ENCODE measurements at places on chromosomes 12 and 14. TPM values are rescaled to one million over a fixed set of nuclear protein-coding genes. Genes with fewer than 3 reads are reported as not detected.

RPGRIP1 gene
- not detected for total RNA-seq

MORN3 gene
- total RNA-seq, result 0.97 TPM

GPR84 gene
- total RNA-seq, result not detected

CIPC gene
- 14.3 TPM for total RNA-seq

POTEG gene
- total RNA-seq, result not detected

RPAP3 gene
- total RNA-seq, result 14.0 TPM

RFLNA gene
- total RNA-seq, result 14.6 TPM

KRT79 gene
- total RNA-seq, result not detected

PRIMA1 gene
- not detected for total RNA-seq

E2F7 gene
- total RNA-seq, result 6.8 TPM

EIF2S3B gene
- 1.5 TPM for total RNA-seq

NEUROD4 gene
- not detected for total RNA-seq

TAS2R7 gene
- total RNA-seq, result not detected

OR6C4 gene
- total RNA-seq, result not detected

KRT85 gene
- not detected for total RNA-seq

HOXC6 gene
- not detected for total RNA-seq

FAIM2 gene
- total RNA-seq, result under 0.01 TPM

PYGL gene
- 78.1 TPM for total RNA-seq

A2M gene
- 3.5 TPM for total RNA-seq

GCH1 gene
- 3.2 TPM for total RNA-seq

PTGER2 gene
- under 0.01 TPM for total RNA-seq

SLC17A8 gene
- total RNA-seq, result not detected

CD4 gene
- not detected for total RNA-seq

SLC25A47 gene
- not detected for total RNA-seq

RNFT2 gene
- 1.3 TPM for total RNA-seq

CMAS gene
- total RNA-seq, result 31.9 TPM
